ENCODE measurements at places on chromosomes 1 and 21. TPM values are rescaled to one million over a fixed set of nuclear protein-coding genes. Genes with fewer than 3 reads are reported as not detected.

DNA sequence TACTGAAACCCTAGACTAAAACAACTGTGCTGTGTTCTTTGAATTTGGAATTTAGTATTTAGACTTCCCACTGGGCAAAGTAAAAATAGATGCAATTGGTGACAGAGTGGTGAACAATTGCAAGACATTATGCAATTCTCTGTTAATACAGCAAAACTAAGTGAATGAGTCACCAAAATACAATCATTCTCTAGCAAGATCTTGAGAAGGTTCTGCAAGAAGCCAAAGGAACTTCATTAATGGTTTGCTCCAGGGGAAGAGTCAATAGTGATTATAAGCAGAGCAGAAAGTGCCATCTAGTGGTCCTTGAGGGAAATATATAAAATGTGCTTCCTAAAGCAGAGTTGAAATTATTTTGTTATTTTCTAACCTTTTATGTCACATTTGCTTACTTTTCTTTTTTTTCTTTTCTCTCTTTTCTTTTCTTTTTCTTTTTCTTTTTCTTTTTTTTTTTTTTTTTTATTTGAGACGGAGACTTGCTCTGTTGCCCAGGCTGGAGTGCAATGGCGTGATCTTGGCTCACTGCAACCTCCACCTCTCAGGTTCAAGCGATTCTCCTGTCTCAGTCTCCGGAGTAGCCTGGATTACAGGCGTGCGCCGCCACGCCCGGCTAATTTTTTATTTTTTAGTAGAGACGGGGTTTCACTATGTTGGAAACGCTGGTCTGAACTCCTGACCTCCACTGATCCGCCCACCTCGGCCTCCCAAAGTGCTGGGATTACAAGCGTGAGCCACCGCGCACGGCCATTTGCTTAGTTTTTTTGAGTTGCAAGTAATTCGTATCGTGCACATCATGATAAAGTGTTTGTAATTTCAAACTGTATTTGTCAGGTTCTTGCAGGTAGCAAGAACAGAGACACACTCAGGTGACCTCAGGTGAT, 99.2 kb downstream of the CTH start:
- H3K4me1 ChIP-seq: no peaks in the 10 kb centered on the region
- no peak for DNase-seq
- no peak overlapping the region for H3K27ac ChIP-seq
- H3K4me3 ChIP-seq: no peak overlapping the region

DNA sequence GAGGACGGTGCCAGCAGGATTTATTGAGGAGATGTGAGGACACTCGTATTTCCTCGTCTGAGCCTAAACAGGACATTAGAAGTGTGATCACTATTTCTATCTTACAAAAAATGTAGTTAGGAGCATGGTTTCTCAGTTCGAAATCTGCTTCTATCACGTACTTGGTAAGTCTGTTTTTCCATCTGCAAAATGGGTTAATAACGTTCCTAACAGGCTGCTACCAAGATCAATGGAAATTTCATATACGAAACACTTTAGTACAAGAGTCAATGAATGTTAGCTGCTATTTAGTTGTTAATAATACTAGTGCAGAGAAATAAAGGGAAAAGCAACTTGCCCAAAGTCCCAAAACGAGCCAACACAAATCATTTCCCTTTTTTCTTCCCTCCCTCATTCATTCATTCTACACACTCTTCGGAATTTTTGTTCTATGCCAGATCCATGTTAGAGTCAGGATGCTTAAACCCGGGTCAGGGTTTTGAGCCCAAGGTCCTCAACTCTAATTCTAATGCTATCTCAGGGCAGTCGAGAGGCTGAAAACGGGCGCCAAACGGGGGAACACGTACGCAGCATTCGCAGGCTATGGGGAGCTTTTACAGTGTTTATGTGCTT, 608 bp downstream of the SNRNP40 start:
- peaks cover 30% of the 10 kb centered on the region for H3K36me3 ChIP-seq
- peaks cover 26% of the 10 kb centered on the region for H3K4me1 ChIP-seq
- H3K4me3 ChIP-seq: no peak overlapping the region
- no peak overlapping the region for H3K27ac ChIP-seq
- H3K27me3 ChIP-seq: no peaks in the 10 kb centered on the region

GRCh38 chr1:185816460-185816859, 82.3 kb downstream of the HMCN1 start:
- H3K4me3 ChIP-seq: no peak overlapping the region
- no peak for DNase-seq
- H3K36me3 ChIP-seq: no peaks in the 10 kb centered on the region
- no peak overlapping the region for H3K27ac ChIP-seq

- H3K27me3 ChIP-seq: no peaks in the 10 kb centered on the region
- no peak overlapping the region for H3K4me3 ChIP-seq
- no peak overlapping the region for H3K27ac ChIP-seq
These were observed 41.9 kb downstream of the AHDC1 start for GRCh38 chr1:27562021-27562420.

GRCh38 chr21:35484032-35484431, 434.9 kb upstream of the RUNX1 start:
- peaks cover 5% of the 10 kb centered on the region for H3K36me3 ChIP-seq
- no peak for DNase-seq
- peaks cover 9% of the 10 kb centered on the region for H3K27me3 ChIP-seq
- H3K27ac ChIP-seq: no peak overlapping the region
- H3K4me3 ChIP-seq: no peak overlapping the region

GRCh38 chr1:232806186-232806510, 932 bp downstream of the MAP10 start:
- peaks cover 9% of the 10 kb centered on the region for H3K27me3 ChIP-seq
- H3K4me3 ChIP-seq: peak overlapping the region; percentile 91
- H3K27ac ChIP-seq: peak overlapping the region; percentile 60
- peaks cover 27% of the 10 kb centered on the region for H3K4me1 ChIP-seq
- DNase-seq: no peak

DNA sequence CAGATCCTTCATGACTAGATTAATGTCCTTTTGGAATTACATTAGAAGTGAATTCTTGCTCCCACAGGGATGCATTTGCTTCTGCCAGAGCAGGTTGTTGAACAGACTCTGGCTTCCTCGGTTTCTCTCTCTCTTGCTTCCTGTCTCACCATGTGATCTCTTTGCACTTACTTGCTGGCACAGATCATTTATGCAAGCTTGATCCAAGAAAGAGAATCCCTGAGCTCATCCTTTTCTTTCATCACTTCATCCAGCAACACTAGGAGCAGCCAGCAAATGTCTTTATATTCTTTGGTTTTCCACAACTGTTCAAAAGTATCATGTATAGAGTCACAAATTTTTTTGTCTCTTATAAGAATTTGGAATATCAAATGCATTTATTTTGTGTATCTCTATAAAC, 313.5 kb downstream of the ZNF326 start:
- H3K27me3 ChIP-seq: no peaks in the 10 kb centered on the region
- DNase-seq: no peak
- no peak overlapping the region for H3K27ac ChIP-seq
- H3K36me3 ChIP-seq: no peaks in the 10 kb centered on the region
- H3K4me1 ChIP-seq: no peaks in the 10 kb centered on the region

Gene TRIM58
- total RNA-seq: 0.23 TPM

DNA sequence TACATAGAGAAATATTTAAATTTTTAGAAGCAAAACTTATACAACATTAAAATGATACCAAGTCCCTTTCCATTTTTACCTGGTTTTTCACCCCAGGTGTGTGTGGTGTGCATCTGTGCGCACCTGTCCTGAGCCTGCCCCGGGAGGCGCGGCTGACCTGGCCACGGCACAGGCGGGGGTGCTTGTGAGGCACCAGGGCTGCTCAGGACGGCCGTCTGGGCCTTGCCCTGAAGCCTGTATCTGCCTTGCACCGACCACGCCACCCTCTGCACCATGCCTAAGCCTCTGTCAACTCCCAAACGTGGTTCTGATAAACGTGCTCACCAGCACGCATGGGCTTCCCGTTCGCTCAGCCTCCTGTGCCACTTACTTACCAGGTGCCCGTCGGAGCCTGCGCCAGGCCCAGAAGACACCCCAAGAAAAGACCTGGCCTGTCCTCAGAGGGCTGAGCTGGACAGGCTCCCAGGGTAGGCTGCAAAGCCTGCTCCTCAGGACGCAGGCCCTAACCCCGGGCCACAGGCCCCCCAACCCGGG, 20.9 kb downstream of the PANK4 start:
- DNase-seq: no peak
- peaks cover 7% of the 10 kb centered on the region for H3K36me3 ChIP-seq
- no peak overlapping the region for H3K27ac ChIP-seq
- no peaks in the 10 kb centered on the region for H3K4me1 ChIP-seq

GRCh38 chr1:36027766-36028165, 56.1 kb upstream of the TEKT2 start:
- H3K4me3 ChIP-seq: no peak overlapping the region
- no peaks in the 10 kb centered on the region for H3K27me3 ChIP-seq
- no peak for DNase-seq
- H3K4me1 ChIP-seq: peaks cover 1% of the 10 kb centered on the region
- H3K36me3 ChIP-seq: peaks cover 58% of the 10 kb centered on the region
- no peak overlapping the region for H3K27ac ChIP-seq

Gene MSH4
- 0.33 TPM for total RNA-seq

Data from activated CD4-positive, alpha-beta T cell treated with anti-CD3 and anti-CD28 coated beads, Interleukin-2, amount 10 ng/mL, durations not matched to agents 24 days and 14 days (primary cell).